ENCODE measurements at places on chromosomes 6 and 20.

- peak; percentile 94 for DNase-seq
These were observed at the start of gene RING1 for GRCh38 chr6:33208091-33208967. Gene RING1 (plus strand): TSS chr6:33208500. CDS start chr6:33208823, 323 bp downstream.

- peak; percentile 74 for DNase-seq
These were observed 4.2 kb downstream of the KCNK17 start for GRCh38 chr6:39309942-39310531.

DNA sequence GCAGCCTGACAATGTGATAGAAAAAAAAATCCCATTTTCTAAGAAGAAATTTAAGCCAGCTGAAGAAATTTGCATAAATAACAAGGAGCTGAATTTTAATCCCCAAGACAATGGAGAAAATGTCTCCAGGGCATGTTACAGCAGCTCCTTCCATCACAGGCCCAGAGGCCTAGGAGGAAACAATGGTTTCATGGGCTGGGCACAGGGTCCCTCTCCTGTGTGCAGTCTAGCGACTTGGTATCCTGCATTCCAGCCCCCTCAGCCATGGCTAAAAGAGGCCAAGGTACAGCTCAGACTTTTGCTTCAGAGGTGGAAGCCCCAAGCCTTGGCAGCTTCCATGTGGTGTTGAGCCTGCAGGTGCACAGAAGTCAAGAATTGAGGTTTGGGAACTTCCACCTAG lies 73.1 kb downstream of the C6orf118 start:
- no peak for DNase-seq

GRCh38 chr20:14720251-14720650 lies 382.8 kb upstream of the FLRT3 start:
- DNase-seq, result no peak

GRCh38 chr6:157592541-157592940 lies 211.6 kb downstream of the ZDHHC14 start:
- no peak for DNase-seq

GRCh38 chr6:148935705-148936435 lies 189.0 kb downstream of the UST start:
- DNase-seq, result no peak

GRCh38 chr6:27267857-27268434 lies 20.4 kb downstream of the PRSS16 start:
- DNase-seq, result no peak

GRCh38 chr6:112005013-112005371 lies 48.9 kb upstream of the CCN6 start:
- no peak for DNase-seq

DNA sequence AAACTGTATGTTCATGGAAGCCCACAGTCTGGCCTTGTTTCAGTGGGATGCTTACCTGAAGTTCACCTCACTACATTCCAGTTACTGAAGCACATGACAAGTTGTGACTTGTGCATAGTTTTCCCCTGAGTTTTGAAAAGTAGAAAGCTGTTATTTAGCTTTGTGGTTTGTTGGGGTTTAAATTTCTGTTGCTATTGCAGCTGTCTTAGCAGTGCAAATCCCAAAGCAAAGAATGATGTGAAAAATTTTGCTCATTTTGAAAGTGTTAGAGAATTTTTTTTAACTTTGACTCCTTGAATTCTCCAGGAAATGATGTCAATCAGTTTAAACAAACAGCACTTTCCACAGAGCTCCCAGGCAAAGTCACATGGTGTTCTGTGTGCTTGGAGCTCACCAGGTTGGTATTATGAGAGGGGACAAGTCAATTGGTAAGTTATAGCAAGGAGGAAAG lies 268.4 kb downstream of the ADGRG6 start:
- DNase-seq, result no peak

DNA sequence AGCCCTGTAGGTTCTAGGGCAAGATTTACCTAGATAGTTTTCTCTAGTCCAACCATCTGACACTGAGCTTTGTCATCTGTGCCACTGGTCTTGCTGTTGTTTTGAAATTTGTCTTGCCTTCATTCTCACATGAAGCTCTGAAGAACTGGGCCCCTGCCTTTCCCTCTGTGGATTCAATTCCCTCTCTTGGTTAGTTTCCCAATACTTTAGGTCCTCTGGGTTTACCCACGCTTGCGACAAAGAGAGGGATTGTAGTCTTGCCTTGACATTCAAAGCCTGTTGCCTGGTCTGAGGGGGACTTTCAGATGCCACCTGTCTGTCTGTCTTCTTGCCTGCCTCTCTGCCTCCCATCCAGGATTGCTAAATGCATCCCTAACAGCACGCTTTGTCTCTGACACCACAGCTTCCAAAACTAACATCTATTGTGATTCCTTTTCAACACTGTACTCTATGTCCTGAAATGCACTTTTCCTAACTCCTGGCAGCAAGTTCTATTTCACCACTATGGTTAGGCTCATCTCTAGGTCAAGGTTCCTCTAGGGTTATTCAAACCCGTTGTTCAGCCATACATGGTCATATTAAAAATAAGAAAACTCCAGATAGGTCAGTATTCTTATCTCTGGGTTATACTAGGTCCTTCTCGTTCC lies 25.5 kb upstream of the MANEA start:
- DNase-seq, result no peak

GRCh38 chr20:4581838-4582237 lies 139.9 kb upstream of the PRND start:
- no peak for DNase-seq

- DNase-seq, result no peak
These were observed 40.7 kb downstream of the ZNF831 start for GRCh38 chr20:59204165-59204894.

DNA sequence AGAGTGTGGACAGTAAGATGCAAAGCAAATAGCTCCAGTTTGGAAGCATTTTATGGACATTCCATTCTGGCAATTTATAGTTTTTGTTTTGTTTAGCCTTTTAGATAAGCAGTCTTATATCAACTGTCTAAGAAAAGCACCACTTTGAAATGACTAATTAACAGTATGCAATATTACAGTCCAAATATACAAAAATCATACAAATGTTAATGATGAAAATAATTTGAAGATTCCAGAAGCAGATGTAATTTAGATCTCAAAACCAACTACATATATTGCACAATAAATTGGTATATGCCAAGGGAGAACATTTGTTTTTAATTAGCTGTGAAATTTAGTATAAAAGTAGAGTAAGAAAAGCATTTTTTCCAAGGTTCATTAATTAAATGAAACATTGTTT lies 158.8 kb downstream of the KIF6 start:
- no peak for DNase-seq

DNA sequence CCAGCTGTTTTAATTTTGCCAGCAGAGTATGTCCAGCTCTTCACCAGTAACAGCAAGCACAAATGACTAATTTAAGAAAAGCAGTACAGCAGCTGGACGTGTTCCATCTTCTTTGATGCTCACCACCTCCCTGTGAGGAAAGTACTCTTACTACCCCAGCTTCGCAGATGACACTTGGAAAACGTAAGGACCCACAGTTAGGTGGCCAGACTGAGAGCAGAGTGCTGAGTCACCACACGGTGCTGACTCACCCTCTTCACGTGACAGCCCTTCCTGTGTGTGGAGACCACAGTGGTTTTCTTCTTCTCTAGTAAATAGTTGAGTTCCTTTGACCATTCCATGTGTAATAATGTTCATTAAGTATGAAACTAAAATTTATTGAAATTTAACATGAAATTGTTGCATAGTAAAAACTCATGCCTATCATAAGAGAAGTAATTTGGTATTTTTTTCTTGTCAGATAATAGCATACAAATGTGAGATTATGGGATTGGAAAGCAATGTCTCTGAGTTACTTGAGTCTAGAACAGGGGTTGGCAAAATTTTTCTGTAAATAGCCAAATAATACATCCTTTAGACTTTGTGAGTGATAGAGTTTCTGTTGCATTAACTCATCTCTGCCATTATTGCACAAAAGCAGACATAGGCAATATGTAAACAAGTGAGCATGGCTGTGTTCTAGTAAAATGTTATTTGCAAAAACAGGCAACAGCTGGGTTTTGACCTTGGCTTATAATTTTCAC lies 76.6 kb downstream of the SLX4IP start:
- peak; percentile 81 for DNase-seq

DNA sequence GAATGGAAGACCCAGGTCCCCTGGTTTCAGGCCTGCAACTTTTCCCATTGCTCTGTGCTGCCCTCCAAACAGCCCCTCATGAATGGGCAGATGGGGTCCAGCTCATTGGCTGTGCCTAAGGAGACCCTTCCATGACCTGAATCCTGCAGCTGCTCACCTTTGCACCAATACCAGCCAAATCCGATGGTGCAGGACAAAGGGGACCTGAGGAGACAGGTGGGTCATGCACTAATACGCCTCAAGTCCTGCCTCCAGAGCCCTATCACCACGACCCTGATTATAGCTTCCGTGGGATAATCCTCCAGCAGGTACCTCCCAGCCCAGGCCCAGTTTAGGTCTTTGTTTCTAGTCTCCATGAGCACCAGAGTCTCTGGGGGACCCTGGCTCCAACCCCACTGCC lies 16.8 kb downstream of the TREM1 start:
- no peak for DNase-seq

DNA sequence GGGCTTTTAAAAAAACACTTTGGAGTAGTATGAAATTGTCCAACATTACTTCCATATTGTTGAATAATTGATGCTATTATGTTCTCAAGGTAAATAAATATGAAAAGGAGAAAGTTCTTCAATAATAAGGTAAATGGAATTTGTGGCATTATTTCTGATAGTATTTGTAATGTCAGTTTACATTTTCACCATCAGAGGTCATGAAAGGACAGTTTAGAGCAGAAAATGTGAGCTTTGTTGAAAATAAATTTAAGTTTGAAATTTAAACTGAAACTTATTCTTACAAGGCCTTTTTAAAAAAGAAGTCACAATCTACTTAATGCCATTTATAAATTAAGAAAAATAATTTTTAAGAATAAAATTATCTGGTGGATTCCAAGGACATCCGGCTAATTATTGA lies 15.8 kb upstream of the CEP162 start:
- DNase-seq, result no peak

DNA sequence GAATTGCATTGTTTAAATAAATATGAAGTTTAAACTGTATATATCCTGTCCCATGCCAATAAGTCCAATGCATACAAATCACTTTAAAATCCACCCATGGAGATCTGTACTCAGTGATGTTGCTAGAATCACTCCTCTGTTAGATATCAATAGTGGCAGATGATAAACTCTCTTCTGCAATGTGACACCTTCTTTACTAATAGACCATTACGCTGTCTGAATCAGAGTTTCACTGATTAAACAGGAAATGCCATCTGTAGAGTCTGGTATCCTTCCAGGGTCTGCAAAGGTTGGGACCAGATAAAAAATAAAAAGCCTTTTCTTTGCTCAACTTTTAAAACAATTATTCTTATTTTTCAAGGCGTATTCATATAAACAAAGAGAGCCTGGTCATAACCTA lies 134.5 kb downstream of the EDN3 start:
- no peak for DNase-seq

DNA sequence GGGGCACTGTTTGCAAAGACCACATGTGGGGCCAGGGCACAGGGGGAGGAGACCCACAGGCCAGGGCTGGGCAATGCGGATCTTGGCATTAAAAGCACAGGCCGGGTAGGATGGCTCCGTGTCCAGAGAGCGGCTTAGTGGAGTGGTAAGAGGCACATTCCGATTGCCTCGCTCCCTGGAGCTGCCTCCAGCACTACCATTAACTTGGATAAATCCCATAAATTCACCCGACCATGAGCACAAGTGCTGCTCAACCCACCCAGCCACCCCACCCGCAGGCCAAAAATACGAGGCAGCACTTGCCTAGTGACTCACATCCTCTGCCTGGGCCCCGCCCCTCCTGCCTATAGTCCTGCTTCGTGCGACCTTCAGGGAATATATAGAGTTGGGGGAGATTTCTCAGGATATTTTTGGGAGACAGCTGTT lies 67.5 kb upstream of the QKI start:
- no peak for DNase-seq

- no peak for DNase-seq
These were observed 294.0 kb downstream of the CLIC5 start for GRCh38 chr6:45721665-45722064.

DNA sequence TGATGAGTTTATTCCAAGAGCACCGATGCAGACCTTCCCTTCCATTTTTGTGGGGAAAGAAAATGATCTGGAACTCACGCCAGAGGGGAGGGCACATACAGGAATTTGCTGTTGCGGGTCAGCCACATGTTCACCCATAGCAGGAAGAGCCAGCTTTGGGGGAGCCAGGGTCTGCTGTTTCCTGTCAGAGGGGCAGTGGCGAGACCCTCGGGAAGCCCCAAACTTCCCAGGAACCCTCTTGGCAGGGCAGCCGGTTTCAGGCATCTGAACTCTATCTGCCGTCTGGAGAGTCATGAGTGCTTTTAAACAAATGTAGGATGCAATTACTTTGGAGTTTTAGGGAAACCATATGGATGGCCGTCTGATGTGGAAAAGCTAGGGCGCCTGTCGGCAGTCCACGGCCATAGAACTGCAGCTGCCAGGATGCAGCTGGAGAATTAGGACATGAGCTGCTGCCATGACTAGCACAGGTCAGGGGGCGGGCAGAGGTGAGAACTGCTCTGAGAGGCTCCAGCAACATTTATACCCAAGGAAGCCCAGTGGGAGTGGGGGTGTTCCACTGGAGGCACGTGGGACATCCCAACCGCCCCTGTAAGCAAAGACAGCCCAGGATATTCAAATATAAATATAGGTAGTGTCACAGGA lies 14.8 kb upstream of the SERPINB9 start:
- DNase-seq, result no peak

GRCh38 chr6:78089531-78089930 lies 436.7 kb downstream of the MEI4 start:
- no peak for DNase-seq

- DNase-seq, result no peak
These were observed 161.6 kb upstream of the MARCKS start for GRCh38 chr6:113695516-113695915.

DNA sequence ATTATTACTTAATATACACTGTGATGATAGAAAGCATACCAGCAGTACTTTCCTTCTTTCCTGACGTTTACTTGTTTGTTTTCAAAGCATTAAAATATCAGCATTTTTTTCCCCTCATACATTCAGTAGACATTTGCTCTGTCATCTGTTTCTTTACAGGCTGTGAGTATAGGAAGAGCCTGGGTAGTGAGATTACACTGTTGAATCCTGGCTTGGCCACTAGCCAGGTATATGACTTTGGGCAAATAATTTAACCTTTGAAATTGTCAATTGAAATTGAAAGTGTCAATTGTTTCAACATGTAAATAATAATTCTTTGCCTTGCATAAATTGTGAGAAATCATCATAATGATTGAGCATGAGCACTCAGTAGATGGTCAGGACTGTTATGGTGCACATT lies 336.2 kb downstream of the CDKAL1 start:
- DNase-seq, result no peak

GRCh38 chr6:79438030-79438429 lies 99.2 kb downstream of the LCA5 start:
- no peak for DNase-seq

DNA sequence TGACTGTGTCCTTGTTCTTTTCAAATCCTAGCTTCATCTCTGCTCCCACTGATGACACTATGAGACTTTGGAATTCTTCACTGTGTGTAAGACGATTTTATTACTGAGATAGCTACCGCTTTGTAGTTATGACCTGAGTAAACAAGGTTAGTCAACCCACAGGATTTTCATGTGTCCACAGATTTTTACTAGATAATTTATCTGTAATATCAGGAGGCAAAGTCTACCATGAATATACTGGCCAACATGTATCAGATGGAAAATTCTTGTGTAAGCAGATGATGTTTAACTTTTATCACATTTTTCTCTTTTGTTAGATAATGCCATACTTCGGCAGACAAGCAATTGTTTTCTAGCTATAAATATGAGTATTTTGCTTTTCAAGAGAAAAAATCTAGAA lies 119.8 kb downstream of the SGK1 start:
- DNase-seq, result no peak

Data from lower lobe of right lung (tissue), 2 donors.